ENCODE measurements at places on chromosomes 7 and 10.

GRCh38 chr10:43199684-43200537 is 61.7 kb downstream of the CSGALNACT2 start:
- no peaks in the 10 kb centered on the region for H3K4me1 ChIP-seq
- H3K36me3 ChIP-seq = no peaks in the 10 kb centered on the region

- no peaks in the 10 kb centered on the region for H3K36me3 ChIP-seq
- H3K27me3 ChIP-seq = peaks cover 2% of the 10 kb centered on the region
- no peaks in the 10 kb centered on the region for H3K4me1 ChIP-seq
- H3K27ac ChIP-seq = no peak overlapping the region
- no peak for DNase-seq
Observed at GRCh38 chr7:51352174-51353100, 35.8 kb upstream of the COBL start.

GRCh38 chr7:65287023-65287422 is 86.6 kb upstream of the ZNF92 start:
- no peak overlapping the region for H3K4me3 ChIP-seq
- no peaks in the 10 kb centered on the region for H3K36me3 ChIP-seq
- DNase-seq = no peak
- H3K27ac ChIP-seq = no peak overlapping the region

- DNase-seq = no peak
- H3K4me3 ChIP-seq = no peak overlapping the region
- H3K4me1 ChIP-seq = peaks cover 6% of the 10 kb centered on the region
- H3K27ac ChIP-seq = no peak overlapping the region
- H3K36me3 ChIP-seq = peaks cover 16% of the 10 kb centered on the region
Observed at GRCh38 chr7:74489997-74490945, 36.6 kb downstream of the GTF2IRD1 start.

- peak; percentile 54 for DNase-seq
- peaks cover 8% of the 10 kb centered on the region for H3K36me3 ChIP-seq
Observed at GRCh38 chr10:110471566-110472139, 26.1 kb upstream of the DUSP5 start.

- no peaks in the 10 kb centered on the region for H3K4me1 ChIP-seq
- no peak overlapping the region for H3K4me3 ChIP-seq
- no peak overlapping the region for H3K27ac ChIP-seq
Observed at GRCh38 chr10:71127104-71127503, 85.3 kb upstream of the UNC5B start.

DNA sequence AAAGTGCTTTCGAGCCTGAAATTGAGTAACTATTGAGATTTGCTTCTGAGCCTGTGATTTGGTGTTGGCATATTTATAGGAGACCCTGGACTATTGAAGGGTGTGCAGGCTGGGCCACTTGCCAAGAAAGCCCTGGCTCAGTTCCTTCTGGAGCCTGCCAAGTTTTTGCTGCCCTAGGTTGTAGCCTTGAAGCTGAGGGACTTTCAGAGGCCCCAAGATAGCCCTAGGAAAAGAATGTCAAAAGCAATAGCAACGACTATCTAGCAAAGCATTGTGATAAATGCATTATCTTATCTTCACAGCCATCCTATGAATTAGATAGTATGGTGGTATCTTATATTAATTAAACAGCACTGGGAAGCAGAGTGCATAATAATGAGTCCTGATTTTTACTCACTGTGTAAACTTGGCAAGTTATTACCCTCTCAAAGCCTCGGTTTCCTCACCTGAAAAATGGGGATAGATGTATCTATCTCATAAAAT is 473.7 kb upstream of the PODXL start:
- H3K27me3 ChIP-seq = peaks cover 2% of the 10 kb centered on the region
- no peak for DNase-seq
- H3K27ac ChIP-seq = no peak overlapping the region
- H3K4me3 ChIP-seq = no peak overlapping the region
- H3K4me1 ChIP-seq = no peaks in the 10 kb centered on the region

- DNase-seq = no peak
- H3K27ac ChIP-seq = peak overlapping the region; percentile 89
- H3K4me1 ChIP-seq = peaks cover 54% of the 10 kb centered on the region
- peaks cover 3% of the 10 kb centered on the region for H3K36me3 ChIP-seq
- H3K4me3 ChIP-seq = peak overlapping the region; percentile 98
Observed at GRCh38 chr7:23469150-23469960, 936 bp downstream of the IGF2BP3 start.

All from HFFc6 (cell line).